ENCODE measurements at places on chromosomes 4 and X. TPM values are rescaled to one million over a fixed set of nuclear protein-coding genes. Genes with fewer than 3 reads are reported as not detected.

Gene DCLK2
- 0.68 TPM for total RNA-seq

Gene RNF212
- total RNA-seq = 0.25 TPM

Gene KCND1
- 0.68 TPM for total RNA-seq

Gene GJB1
- 255 TPM for total RNA-seq

Gene COL25A1
- 2.5 TPM for total RNA-seq

Gene LRCH2
- total RNA-seq = not detected

Gene GAGE12F
- total RNA-seq = 0.63 TPM

Gene GABRQ
- total RNA-seq = not detected

Gene ADH1C
- total RNA-seq = 522 TPM

Gene POU3F4
- total RNA-seq = not detected

Gene PCDH18
- total RNA-seq = 1.3 TPM

Gene PQBP1
- 31.3 TPM for total RNA-seq

Gene RS1
- not detected for total RNA-seq

Gene MGARP
- total RNA-seq = 0.13 TPM

Gene SH3RF1
- total RNA-seq = 7.2 TPM

Gene PRDM5
- total RNA-seq = 0.23 TPM

Gene SLC10A4
- 0.15 TPM for total RNA-seq

Gene KIT
- 0.23 TPM for total RNA-seq

Gene UGT2A3
- total RNA-seq = 16.6 TPM

Gene DRD5
- not detected for total RNA-seq

Gene CRLF2
- total RNA-seq = not detected

Gene CHRNA9
- not detected for total RNA-seq
